ENCODE measurements at places on chromosomes 2 and 18.

DNA sequence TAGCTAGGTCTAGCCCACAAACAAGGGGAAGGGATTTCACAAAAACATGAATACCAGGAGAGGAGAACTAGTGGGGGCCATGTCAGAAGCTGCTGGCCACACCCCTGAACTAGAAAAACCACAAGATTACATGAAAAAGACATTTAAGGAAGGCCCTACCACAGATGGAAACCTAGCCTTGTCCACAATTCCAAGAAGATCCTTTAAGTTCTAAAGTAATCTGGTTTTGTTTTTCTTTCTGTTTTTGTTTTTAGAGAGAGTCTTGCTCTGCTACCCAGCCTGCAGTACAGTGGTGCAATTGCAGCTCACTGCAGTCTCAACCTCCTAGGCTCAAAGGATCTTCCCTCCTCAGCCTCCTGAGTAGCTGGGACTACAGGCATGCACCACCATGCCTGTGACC is 34.2 kb upstream of the CAB39 start:
- no peak for DNase-seq

- peak; percentile 21 for DNase-seq
These were observed 21.7 kb upstream of the NRP2 start for GRCh38 chr2:205660521-205661124.

DNA sequence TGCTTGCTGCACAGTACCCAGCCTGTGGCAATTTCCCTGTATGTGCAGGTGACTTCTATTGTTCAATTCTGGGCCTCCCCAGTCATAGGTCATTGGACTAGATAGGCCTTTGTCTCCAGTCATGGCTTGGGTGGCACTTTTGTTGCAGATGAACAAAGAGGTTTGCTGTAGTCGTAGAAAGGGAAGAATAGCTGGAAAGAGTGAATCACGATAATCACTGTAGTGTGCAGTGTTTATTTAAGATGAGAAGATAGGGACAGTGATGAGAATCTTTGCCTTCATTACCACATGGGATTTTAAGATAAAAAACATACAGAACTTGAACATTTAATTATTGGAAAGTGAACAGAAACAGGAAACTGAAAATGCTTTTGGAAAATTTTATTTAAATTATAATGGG is 156.1 kb upstream of the CYRIA start:
- DNase-seq = no peak

DNA sequence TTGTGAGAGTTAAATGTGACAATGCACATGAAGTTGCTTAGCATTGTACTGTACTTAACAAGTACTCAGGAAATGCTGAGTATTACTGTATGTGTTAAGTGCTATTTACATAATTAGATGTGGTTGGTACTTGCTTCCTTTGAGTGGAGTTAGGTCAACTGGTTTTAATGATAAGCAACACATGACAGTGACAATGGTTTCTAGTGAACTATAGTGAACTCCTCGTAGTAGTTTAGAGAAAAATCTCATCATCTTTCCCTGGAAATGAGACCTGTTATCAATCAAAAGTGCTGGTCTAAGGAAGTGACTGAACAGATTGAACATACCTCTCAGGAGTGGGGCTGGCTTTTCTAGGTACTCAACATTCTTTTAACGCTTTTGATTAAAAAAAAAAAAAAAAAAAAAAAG is 29.2 kb upstream of the ZDBF2 start:
- DNase-seq = no peak

DNA sequence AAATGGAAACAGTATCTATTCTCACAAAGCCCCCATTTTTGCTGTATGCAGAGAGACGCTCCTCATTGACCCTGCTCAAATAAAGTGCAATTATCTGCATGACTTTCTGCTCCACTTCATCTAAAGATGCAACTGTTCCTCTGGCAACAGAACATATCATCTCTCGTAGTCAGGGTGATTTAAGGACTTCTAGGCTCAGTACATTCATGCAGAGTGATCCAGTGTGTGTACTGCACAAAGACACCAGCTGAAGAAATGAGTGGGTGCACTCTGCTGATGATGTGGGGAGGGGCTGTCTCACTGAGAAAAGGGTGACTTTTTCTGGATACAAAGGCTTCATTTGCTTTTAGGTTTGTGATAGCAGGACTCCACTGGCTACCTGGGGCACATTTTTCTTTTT is 355.2 kb downstream of the GALNT13 start:
- DNase-seq = no peak

DNA sequence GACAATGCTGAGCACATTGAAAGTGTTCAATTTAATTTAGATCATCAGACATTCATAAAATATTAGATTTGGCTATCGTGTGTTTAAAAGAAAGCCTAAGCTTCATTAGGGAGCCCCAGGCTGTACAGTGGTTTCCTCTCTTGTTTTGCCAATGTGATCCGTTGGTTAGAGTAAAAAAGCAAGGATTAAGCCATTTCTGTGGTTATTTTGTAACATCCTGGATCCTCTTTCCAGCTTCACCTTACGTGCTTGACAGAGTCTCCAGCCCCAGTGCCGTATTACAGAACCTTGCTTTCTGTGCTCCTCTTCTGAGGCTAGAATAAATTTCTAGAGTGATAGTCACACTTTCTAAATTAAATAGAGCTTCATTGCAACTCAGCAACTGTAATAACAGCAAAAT is 289.3 kb upstream of the LINC00305 start:
- no peak for DNase-seq

- no peak for DNase-seq
These were observed 217.9 kb upstream of the PID1 start for GRCh38 chr2:229489016-229489415.

DNA sequence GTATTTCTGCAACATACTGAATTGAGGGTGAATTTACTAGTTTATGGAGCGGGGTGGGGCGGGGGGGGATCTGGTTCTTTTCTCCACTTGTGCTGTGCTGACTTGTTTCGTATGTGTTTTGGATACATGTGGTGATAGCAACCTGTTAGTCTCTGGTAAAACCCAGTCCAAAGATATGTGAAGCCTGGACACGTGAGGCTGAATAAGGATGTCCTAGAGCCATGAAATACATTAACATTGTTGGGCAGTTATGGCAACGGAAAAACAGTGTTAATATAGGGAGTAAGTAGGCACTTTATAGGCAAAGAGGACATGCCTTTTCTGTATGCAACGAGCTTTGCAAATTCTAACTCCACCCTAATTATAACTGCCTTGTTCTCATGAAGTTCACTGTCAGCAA is 42.1 kb upstream of the NEMP2 start:
- no peak for DNase-seq

DNA sequence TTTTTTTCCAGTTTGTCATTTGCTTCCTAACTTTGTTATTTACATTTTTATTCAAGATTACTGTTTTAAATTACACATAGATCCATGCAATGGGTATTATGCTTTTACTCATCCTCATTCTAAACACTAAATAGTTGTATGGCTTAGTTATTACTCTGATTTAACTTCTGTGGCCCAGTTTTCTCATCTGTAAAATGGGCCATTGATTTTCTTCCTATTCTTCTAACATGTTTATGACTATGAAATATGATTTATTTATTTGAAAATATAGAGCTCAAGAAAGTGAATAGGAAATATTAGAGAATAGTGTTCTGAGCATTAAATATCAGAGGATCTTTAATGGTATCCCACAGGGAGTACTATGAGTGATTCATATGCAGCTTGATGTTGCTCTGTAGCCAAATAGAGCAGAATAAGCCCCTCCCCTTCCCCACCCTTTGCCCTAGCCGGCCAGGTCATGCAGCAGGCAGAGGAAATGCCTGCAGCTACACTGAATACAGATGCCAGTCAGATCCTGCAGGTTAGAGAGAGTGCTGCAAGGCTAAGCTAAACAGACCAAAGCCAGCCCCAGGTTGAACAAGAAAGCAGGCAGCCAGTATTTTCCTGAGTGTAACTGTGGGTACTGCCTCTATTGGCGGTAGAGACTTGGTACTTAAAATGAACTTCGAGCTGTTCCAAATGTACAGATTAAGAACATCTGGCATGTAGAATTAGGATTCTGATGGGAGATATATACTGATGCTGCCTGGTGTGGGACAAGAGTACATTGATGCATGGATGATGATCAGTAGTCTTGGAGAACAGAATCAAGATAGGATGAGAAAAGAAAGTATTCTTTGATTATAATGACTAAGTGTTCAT is 11.7 kb upstream of the ACYP2 start:
- peak; percentile 21 for DNase-seq

DNA sequence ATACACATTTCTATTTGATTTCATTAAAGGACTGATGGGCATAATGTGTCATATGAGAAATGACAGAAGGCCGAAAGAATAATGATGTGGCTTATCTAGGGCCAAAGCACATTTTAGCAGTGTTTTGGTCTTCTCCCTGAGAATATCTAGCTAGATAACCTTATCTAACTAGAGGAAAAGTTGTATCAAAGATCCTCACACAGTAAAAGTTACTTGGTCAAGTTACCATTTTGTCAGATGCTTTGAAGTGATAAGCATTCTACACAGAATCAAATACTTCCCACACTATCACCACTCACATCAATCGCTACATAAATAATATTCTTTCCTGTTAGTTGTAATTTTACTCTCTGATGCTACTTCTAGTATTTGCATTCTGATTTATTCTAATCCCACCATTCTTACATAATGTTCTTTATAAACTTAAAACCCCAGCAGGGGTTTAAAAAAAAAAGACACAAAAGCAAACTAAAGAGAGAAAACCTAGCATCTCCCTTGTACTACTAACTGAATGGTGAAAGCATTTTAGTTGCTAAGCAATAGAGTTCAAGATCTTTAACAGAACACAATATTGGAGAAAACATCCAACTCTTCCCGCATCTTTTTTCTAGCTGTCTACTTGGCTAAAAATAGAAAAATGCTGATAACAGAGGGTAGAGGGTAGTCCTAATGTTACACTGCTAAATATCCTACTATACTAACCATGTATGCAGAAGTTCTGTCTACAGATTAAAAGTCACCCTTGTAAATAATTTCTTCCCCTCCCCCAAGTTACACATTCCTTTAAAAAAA is 8.0 kb downstream of the XPO1 start:
- DNase-seq = no peak

- DNase-seq = no peak
These were observed 33.5 kb downstream of the CDC42EP3 start for GRCh38 chr2:37637985-37638384.

GRCh38 chr2:179455824-179456223 is 191.2 kb upstream of the SESTD1 start:
- no peak for DNase-seq

DNA sequence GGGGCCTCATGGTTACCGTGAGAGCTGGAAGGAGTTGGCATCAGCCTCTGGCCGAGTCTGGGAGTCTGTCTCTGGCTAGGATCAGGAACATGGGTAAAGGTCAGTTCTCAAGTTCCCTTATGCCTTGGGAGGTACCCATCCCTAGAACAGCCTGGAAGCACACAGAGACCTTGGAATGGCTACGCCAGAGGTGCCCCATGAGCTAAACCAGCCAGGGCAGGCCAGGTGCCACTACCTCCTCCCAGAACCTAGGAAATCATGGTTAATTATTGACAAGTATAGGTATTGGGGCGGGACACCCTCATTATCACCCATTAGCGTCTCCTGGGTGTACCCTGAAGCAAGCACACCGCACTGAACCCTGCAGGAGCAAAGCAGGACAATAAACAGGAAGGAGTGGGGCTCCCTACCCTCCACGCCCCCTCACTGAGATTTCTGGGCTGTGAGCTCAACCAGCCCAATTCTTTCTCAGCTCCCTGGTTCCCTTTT is 3.0 kb upstream of the ASPRV1 start:
- DNase-seq = no peak

GRCh38 chr2:236196366-236196765 is 28.2 kb upstream of the GBX2 start:
- DNase-seq = no peak

GRCh38 chr18:10121786-10122515 is 208.1 kb downstream of the VAPA start:
- DNase-seq = no peak

GRCh38 chr2:55617175-55618024 is at the start of gene PPP4R3B:
Gene PPP4R3B (minus strand): TSS chr2:55617622. CDS start chr2:55617285, 337 bp downstream.
- DNase-seq = peak; percentile 99

DNA sequence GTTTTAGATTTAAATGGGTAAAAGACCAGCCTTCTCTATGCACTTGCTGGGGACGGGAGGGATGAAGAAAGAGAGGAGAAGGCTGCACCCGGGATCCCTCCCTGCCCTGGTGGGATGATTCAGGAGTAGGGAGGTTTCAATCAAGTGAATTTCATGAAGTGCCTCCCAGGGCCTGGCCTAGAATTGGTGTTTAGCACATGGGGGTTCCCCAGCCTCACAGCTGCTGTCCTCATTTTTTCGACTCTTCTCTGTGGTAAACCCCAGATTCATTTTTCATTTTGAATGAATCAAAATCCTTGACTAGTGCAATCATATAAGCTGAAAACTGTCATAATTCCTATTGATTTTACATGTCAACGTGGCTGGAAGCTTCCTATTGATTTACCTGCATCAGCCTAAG is 81.1 kb downstream of the LPIN1 start:
- DNase-seq = peak; percentile 49

GRCh38 chr2:109255654-109256053 is 126.6 kb downstream of the SH3RF3 start:
- DNase-seq = no peak

- DNase-seq = no peak
These were observed 4.7 kb upstream of the SLC40A1 start for GRCh38 chr2:189585226-189585756.

GRCh38 chr2:212766921-212767320 is 228.3 kb upstream of the ERBB4 start:
- no peak for DNase-seq

GRCh38 chr2:24421668-24422067 is 61.3 kb upstream of the ITSN2 start:
- DNase-seq = peak; percentile 50

DNA sequence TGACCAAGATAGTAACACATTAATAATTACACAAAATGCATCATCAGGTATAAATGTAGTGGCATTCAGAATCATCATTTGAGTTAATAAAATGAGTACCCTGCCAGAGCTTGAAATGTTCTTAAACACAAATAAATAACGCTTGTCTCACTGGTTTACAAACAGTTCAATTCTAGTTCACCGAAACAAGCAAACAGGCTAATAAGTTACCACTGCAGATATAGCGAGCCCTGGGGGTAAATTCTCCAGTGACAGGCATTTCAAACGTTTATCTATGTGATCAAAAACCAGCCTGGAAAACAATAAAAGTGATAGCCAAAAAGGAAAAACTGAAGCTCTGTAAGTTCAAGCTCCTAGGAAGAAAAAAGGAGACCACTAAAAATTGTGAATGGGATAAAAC is 152.6 kb downstream of the THADA start:
- DNase-seq = no peak

- no peak for DNase-seq
These were observed 290.2 kb downstream of the ZNF385B start for GRCh38 chr2:179571252-179571651.

- no peak for DNase-seq
These were observed 108.0 kb downstream of the CDH19 start for GRCh38 chr18:66495844-66496243.

DNA sequence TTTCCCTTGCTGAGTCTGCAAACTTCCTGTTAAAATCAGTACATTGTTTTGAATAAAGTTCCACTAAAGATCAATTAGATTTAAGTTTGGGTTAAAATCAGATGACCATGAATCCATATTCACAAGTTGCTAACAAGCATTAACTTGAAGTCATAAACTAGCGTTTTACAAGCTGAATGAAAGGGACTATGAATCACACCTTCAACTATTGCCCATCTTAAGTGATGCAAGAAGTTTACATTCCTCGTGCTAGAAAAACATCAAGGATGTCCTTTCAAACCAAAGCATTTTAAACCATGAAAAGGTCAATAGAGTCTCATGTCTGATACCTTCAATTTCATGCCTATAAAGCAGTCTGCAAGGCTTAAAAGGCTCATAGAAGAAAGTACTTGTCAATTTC is 257.2 kb upstream of the SYT4 start:
- no peak for DNase-seq
